ENCODE measurements at places on chromosomes 1 and 21. TPM values are rescaled to one million over a fixed set of nuclear protein-coding genes. Genes with fewer than 3 reads are reported as not detected.
A peak's percentile ranks its signal among the peaks of the same experiment; 100 is the strongest.

GRCh38 chr1:161506336-161507223 lies 1.3 kb downstream of the FCGR2A start:
- DNase-seq: no peak

NEXN gene
- total RNA-seq: 5.3 TPM

DNA sequence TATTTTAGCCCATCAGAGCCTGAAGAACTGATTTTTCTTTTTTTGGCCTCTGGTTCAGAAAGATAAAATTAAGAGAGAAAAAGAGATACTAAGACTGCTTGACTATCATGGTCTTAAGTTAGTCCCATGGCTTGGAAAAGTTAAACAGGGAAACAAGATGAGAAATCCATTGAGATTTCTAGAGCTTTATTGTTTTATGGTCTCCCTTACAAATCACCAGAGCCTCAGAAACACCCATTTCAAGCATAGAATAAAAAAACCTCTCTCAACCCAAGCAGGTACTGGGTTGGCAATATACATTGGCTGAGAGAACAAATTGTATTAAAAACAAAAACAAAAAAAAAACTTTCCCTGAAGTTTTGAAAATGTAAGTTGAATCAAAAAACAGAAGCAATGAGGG lies 3.9 kb downstream of the SELE start:
- DNase-seq: no peak

DNA sequence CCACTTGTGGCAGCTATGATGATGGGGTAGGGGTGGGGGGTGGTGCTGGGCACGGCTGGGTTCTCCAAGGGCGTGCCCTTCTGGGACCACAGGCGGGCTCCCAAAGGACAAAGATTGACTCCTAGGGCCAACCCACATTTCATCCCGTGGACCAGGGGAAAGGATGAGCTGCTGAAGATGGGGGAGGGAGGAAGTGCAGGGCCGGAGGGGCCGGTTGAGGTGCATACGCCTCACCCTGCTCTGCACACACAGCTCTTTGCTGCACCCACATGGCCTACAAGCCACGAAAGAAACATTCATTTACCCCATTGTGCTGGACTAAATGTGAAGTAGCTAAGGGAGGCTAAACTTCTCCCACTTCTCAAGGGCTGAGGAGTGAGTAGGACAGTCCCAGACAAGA lies 34.2 kb upstream of the GNPAT start:
- DNase-seq: no peak

CSF3R gene
- not detected for total RNA-seq

GRCh38 chr1:237045278-237046016 lies 3.5 kb downstream of the RYR2 start:
- no peak for DNase-seq

GRCh38 chr1:110604586-110605148 lies 1.5 kb downstream of the KCNA2 start:
- DNase-seq: no peak

AKNAD1 gene
- 1.6 TPM for total RNA-seq

TENT5C gene
- total RNA-seq: 0.11 TPM

CASZ1 gene
- 6.8 TPM for total RNA-seq

ST6GALNAC5 gene
- total RNA-seq: 24.8 TPM

DNA sequence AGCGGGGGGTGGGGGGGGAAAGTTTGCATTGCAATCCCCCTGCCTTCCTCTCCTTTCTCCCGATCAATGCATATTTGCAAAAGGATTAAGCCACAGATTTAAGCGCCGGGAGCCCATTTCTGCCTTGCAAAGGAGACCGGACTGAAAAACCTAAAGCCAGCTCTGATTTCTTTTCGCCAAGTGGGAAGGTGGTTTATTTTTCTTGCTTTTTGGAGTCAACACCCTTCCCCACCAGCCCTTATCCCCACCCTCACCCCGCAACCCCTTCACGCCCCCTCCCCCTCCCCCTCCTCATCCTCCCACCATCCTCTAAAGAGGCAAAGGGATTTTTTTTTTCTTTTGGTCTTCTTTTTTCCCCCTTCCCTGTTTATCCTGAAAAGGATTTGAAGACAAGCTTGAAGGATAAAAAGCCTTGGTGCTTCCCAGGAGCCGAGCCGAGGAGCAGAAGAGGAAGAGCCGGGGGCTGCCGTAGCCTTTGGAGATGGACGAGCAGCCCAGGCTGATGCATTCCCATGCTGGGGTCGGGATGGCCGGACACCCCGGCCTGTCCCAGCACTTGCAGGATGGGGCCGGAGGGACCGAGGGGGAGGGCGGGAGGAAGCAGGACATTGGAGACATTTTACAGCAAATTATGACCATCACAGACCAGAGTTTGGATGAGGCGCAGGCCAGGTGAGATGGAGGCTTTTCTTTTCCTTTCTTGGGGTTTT lies 513 bp downstream of the PBX1 start:
- DNase-seq: no peak

MCOLN2 gene
- 2.5 TPM for total RNA-seq

DNA sequence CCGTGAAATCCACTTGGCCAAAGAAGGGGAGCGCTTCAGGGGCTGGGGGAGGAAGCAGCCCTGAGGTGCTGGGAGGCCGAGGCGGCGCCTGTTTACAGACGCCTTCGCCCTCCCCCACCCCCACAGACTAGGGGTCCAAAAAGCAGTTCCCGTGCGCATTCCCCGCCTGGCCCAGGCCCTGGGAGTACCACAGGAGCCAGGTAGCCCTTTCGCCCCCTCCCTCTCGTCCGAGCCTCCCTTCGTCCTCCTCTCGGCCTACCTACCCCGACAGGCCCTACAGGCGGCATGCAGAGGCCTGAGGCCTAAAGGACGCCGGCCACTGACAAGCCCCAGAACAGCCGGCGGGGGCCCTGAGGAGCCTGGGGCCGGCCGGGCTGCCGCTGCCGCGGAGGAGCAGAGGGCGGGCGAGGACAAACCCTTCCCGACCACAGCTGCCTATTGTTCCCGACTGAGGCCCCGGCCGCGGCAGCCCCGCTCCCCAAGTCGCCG lies 522 bp downstream of the RC3H1 start:
- DNase-seq: no peak

DNA sequence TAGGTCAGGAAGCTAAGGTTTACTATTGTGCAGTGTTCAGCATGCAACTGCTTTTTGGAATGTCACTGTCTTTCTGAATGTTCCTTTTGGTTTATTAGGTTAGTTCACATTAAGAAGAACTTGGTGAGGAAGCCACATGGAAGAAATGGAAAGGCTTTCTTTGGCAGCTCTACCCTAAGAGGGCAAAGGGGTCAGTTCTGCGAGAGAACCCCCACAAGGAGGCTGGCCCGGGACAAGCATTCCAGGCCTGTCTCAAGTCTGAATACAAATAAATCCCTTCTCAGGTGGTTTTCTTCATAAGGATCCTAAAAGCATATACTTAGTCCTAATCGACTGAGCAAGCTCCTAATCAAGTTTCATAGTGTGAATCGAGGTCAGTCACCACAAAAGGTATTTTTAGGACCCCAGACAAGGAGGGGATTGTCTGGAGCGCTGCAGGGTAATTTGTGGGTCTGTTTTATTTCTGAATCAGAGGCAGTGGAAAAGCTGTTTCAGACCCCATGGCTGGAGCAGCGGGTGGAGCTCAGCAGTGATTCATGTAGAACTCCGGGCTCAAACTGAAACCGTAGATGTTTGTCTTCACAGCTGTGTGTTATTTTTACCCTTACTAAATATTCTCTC lies 63.3 kb downstream of the ERG start:
- peak; percentile 41 for DNase-seq

GRCh38 chr1:202687798-202688197 lies 22.5 kb downstream of the SYT2 start:
- no peak for DNase-seq

DNA sequence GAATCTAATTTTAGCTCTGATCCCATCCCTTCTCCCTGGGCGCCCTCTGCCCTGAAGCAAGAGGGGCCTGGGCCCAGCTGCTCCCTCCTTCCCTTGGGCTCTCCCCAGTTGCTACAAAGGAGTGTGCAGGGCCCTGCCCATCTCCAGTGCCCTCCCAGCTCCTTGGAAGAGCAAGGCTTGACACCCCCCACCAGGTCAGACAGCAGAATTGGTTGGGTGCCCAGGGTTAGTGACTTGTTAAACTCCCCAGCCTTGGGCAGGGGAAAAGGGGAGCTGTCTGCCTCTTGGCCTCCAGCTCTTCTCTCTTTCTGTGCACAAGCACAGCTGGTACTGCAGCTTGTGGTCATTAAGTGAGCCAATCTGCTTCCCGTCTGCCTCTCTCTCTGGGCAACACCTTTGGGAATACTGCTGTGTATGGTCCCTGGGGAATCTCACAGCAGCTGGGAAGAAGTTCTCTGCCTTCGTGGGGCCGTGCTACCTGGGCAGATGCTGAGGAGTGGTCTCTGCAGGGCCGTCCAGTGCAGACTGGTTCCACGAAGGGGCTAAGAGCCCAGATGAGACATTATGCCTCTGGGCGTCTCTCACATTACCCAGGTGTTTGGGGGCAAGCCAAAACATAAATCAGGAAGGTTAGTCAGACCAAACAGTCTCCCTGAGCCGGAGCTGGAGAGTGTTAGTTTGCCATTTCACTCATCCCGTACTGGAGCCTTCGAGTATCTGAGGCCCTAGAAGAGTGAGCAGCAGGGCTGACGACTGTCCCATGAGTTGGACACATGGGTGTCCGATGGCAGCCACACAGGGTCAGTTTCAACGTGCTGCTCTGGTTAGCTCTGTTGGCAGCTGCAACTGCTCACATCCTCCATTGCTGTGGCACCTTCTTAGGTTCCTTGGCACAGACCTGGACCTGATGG lies 37.3 kb downstream of the TMEM53 start:
- peak; percentile 87 for DNase-seq

- no peak for DNase-seq
Observed at GRCh38 chr1:157450106-157450505, 102.2 kb downstream of the FCRL5 start.

DNA sequence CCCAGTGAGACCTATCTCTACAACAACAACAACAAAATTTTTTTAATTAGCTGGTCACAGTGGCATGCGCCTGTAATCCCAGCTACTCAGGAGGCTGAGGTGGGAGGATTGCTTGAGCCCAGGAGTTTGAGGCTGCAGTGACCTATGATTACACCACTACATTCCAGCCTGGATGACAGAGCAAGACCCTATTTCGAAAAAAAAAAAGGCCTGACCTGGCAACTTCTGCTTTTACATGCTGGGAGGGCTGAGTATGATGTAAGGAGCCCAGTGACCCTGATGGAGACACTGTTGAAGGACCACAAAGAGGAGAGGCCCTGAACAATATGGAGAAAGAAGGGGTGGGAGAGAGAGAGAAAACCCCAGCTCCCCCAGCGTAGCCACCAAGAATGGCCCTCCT lies 9.2 kb upstream of the VPS26C start:
- no peak for DNase-seq

- no peak for DNase-seq
Observed at GRCh38 chr21:14677639-14678179, 131.6 kb upstream of the SAMSN1 start.

HFM1 gene
- 0.20 TPM for total RNA-seq

DNA sequence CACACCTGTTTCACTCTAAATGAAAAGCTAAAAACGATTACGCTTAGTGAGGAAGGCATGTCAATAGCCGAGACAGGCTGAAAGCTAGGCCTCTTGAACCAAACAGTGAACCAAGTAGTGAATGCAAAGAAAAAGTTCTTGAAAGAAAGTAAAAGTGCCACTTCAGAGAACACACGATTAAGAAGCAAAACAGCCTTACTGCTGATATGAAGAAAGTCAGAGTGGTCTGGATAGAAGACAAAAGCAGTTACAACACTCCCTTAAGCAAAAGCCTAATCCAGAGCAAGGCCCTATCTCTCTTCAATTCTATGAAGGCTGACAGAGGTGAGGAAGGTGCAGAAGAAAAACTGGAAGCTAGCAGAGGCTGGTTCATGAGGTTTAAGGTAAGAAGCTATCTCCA lies 130.7 kb downstream of the SIPA1L2 start:
- DNase-seq: no peak

GRCh38 chr1:3192825-3193224 lies 123.8 kb downstream of the PRDM16 start:
- DNase-seq: no peak

LRRC47 gene
- total RNA-seq: 33.2 TPM

DNA sequence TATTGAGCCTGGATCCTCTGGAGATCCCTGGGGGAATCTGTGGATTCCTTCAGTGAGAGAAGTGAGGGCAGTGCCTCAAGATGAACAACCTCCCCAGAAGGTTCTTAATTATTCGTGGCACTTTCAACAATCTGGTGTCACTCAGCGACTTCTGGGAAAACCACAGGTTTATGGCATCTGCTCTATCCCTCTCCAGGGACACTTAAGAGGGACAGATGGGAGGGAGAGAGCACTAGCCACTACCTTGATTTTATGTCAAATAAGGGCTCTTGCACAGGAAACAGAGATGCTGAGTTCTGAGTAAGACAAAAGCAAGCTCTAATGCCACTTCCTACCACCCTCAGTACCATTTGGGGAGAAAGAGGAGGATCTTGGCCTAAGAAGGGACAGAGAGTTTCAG lies 21.2 kb upstream of the CHI3L1 start:
- no peak for DNase-seq

PHLDA3 gene
- total RNA-seq: 59.1 TPM

CYP2J2 gene
- 8.5 TPM for total RNA-seq

- no peak for DNase-seq
Observed at GRCh38 chr1:54806931-54807611, 5.9 kb upstream of the TTC22 start.

- DNase-seq: no peak
Observed at GRCh38 chr21:36628761-36629460, 70.0 kb upstream of the SIM2 start.

NKAIN1 gene
- not detected for total RNA-seq

GRCh38 chr1:119713039-119713748 lies 1.5 kb downstream of the PHGDH start:
- no peak for DNase-seq

- no peak for DNase-seq
Observed at GRCh38 chr1:246164764-246165163, 342.3 kb downstream of the SMYD3 start.

DNA sequence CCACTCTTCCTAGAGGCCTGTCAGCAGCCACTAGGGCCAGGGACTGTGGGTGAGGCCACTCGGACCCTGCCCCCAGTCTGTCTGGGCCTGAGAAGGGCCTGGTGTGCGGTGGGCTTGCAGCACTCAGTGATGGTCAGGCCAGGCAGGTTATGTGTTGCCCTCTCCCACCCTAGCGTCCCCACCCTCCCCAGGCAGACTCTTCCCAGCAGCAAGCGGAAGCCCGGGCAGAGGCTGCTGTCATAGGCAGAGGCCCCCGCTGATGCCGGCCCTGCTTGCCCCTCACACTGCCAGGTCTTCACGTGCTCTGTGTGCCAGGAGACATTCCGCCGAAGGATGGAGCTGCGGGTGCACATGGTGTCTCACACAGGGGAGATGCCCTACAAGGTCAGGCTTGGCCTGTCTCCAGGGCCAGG lies 6.6 kb downstream of the ZBTB48 start:
- DNase-seq: no peak

PLA2G2D gene
- total RNA-seq: not detected

- DNase-seq: no peak
Observed at GRCh38 chr1:222523852-222524251, 24.1 kb downstream of the HHIPL2 start.

PCAT6 gene
- total RNA-seq: 0.67 TPM

Data from foreskin keratinocyte (primary cell).